Lung (tissue), 17 donors: ENCODE measurements at places on chromosomes 2 and 18. TPM values are rescaled to one million over a fixed set of nuclear protein-coding genes. Genes with fewer than 3 reads are reported as not detected.

Gene CD302
- total RNA-seq: 41.9 TPM

Gene UCN
- 0.34 TPM for total RNA-seq

GRCh38 chr18:32175265-32175664 lies 14.6 kb upstream of the MEP1B start:
- peak; percentile 95 for DNase-seq

Gene LYG2
- not detected for total RNA-seq

DNA sequence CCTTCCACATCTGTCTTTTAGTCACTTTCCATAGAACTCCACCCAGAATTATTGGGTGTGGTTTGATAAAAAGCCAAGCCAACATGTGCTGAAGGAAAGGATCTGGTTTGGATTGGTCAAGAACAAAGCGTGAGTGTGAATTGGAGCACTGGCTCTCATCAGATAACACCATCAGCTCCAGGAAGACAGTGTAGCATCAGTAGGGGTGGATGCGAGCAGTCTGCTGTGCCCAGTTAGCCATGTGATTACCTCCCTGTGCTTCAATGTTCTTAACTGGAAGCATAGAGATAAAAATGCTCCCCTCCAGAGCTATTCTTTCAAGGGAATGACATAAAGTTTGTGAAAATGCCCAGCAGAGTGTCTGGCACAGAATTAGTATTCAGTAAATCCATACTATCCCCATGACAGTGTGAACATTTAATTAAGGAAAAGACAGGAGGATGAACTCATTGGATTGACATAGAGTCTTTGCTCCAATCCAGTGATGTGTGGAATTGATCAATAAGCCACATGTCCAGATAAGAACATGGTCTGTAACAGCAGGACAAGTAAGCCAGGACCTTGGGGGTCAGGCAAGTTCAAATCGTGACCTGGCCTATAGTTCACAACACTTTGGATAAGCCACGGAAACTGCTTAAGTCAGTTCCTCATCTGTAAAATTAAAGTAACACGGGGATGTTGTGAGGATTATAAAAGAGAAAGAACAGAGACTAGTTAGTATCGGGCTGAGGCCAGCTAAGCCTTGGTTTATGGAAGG lies 68.0 kb downstream of the FAM124B start:
- peak; percentile 45 for DNase-seq

Gene DYSF
- total RNA-seq: 31.8 TPM

Gene CPO
- 0.20 TPM for total RNA-seq

- DNase-seq: no peak
Measured at GRCh38 chr18:56992777-56993176, 154.1 kb upstream of the BOD1L2 start.

- DNase-seq: peak; percentile 50
Measured at GRCh38 chr18:25053466-25053865, 298.5 kb downstream of the ZNF521 start.

- DNase-seq: no peak
Measured at GRCh38 chr2:236616624-236617023, 47.0 kb downstream of the ACKR3 start.

Gene MC2R
- total RNA-seq: 0.06 TPM

DNA sequence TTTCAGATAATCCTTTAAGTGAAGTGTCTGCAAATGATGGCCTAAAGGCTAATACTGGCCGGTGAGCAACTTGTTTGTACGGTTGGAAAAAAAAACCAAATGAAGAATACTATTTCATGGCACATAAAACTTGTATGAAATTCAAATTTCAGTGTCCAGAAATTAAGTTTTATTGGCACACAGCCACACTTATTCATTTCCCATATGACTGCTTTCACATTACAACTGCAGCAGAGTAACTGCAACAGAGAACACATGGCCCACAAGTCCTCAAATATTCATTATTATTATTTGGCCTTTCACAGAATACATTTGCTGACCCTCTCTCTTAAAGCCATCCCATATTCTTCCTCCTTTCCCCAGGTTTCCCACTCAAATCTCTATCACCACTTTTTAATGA lies 1268.6 kb downstream of the LRP1B start:
- no peak for DNase-seq

GRCh38 chr2:116874021-116874420 lies 940.5 kb upstream of the DDX18 start:
- no peak for DNase-seq

GRCh38 chr2:48228345-48228684 lies 301.6 kb upstream of the STON1 start:
- DNase-seq: no peak

- DNase-seq: no peak
Measured at GRCh38 chr2:26363323-26363722, 16.7 kb upstream of the ADGRF3 start.

- DNase-seq: no peak
Measured at GRCh38 chr2:191526091-191526490, 151.8 kb upstream of the NABP1 start.

DNA sequence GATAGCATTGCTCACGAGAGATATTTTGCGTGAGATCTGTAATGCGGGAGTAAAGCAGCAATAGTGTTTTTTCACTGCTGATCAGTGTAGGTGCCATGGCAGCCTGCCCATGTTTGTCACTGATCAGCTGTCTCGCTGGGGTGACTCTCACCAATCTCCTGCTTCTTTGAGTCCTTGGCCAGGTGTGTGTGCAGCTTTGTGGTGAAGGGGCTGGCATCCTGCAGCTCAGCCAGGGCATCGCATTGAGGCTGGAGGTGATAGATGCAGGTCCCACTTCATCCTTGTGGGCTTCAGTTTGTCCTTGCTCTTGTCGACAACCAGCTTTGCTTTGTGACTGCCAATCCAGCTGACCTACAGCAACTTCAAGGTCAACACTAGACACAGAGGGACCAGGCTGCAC lies 258.3 kb upstream of the CXCR4 start:
- no peak for DNase-seq

Gene VWA3B
- 29.2 TPM for total RNA-seq

- DNase-seq: no peak
Measured at GRCh38 chr2:210366675-210367080, 51.7 kb upstream of the MYL1 start.

DNA sequence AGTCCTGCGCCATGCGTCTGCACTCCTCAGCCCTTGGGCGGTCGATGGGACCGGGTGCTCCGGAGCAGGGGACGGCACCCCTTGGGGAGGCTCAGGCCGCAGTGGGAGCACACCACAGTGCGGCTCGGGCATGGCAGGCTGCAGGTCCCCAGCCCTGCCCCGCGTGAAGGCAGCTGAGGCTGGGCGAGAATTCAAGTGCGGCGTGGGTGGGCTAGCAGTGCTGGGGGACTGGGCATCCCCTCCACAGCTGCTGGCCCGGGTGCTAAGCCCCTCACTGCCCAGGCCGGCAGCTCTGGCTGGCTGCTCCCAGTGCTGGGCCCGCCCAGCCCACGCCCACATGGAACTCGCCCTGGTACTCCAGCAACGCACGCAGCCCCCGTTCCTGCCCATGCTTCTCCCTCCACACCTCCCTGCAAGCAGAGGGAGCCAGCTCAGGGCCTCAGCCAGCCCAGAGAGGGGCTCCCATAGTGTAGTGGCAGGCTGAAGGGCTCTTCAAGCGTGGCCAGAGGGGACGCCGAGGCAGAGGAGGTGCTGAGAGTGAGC lies 198.3 kb upstream of the CNTNAP5 start:
- DNase-seq: no peak

Gene C2orf15
- total RNA-seq: 3.6 TPM

GRCh38 chr2:57884281-57884680 lies 162.3 kb upstream of the VRK2 start:
- DNase-seq: no peak

GRCh38 chr2:100248044-100248330 lies 74.3 kb downstream of the LONRF2 start:
- DNase-seq: no peak

GRCh38 chr2:3639653-3640052 lies 18.3 kb upstream of the ALLC start:
- DNase-seq: no peak

DNA sequence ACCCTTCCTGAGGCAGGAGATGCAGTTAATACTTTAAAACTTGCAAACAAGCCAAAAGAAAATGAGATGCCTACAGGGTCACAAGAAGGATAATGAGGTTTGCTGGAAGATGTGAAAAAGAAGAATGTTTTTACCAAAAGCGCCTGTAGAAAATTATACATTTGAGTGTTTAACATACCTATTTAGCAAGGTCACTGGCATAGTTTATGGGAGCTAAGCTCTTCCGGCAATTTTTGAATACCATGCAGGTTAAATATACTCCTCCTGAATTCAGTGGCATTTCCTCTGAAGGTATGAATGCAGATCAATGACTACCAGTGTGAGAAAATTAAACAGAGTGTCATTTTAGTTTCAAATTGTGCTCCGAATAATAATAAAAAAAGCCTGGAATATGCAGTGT lies 21.2 kb upstream of the MAP3K20 start:
- no peak for DNase-seq

- DNase-seq: no peak
Measured at GRCh38 chr2:4576075-4576474, 872.7 kb downstream of the DCDC2C start.

Gene AMER3
- 0.09 TPM for total RNA-seq

DNA sequence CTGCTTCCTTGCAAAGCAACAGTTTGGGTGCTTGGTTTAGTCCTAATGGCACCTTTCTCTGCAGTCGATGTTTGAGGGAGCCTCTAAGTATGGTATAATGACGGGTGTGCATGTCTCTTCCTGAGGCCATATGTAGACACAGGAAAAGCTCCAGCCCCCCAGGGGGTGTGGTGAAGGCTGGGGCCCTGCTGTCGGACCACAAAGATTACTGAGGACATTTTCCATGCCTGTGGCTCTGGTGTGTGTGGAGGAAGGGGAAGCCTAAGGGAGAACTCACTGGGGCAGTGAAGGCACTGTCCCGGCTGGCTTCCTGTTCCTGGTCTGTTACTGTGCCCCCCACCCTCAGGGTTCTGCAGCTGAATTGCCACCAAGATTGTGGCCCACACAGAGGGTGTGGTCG lies 187.1 kb downstream of the FHOD3 start:
- DNase-seq: no peak

DNA sequence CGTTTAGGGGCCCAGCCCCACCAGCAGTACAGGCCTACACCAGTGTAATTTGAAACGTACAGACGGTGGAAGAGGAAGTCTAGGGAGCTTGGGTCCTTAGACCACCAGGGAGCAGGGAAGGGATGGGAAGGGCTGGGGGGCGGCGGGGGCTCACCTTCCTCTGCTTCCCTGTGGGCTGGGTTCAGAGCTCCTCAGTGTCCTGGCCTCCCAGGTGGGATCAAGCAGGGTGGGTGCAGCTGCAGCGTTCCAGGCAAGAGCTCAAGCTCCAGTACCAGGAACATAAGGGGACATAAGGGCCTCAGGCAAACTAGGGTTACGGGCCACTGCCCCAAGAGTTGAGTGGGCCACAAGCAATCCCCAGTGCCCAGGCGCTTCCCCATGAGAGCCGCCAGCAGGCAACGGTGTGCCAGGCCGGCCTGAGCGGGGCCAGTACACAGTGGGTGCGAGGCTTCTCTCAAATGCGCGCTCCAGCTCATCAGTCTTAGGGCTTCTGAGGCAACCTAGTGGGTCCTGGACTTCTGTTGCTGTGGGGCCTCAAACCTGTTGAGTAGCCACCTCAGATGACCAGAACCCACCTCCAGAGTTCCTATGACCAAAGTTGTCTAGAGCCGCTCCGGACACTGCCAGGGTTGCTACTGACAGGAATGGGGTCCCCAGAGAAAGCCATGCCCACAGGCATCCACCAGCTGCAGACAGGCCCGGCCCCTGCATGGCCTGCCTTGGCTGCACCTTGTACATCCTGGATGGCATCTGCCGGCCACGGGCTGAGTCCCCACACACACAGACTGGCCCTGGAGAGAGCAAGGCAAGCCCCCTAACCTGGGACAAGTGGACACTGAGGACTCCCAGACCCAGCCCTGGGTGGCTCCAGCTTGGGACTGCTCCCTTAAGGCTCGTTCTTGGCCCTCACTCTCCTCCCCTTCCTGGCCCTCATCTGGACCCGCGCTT lies 5.2 kb downstream of the ANKRD23 start:
- no peak for DNase-seq

- DNase-seq: no peak
Measured at GRCh38 chr2:170339750-170340692, 162.1 kb downstream of the MYO3B start.

GRCh38 chr18:12879840-12880540 lies 4.0 kb downstream of the PTPN2 start:
- DNase-seq: no peak

- DNase-seq: peak; percentile 24
Measured at GRCh38 chr2:12493031-12493513, 223.7 kb upstream of the TRIB2 start.

GRCh38 chr2:101359410-101359954 lies 27.8 kb downstream of the CREG2 start:
- DNase-seq: no peak

DNA sequence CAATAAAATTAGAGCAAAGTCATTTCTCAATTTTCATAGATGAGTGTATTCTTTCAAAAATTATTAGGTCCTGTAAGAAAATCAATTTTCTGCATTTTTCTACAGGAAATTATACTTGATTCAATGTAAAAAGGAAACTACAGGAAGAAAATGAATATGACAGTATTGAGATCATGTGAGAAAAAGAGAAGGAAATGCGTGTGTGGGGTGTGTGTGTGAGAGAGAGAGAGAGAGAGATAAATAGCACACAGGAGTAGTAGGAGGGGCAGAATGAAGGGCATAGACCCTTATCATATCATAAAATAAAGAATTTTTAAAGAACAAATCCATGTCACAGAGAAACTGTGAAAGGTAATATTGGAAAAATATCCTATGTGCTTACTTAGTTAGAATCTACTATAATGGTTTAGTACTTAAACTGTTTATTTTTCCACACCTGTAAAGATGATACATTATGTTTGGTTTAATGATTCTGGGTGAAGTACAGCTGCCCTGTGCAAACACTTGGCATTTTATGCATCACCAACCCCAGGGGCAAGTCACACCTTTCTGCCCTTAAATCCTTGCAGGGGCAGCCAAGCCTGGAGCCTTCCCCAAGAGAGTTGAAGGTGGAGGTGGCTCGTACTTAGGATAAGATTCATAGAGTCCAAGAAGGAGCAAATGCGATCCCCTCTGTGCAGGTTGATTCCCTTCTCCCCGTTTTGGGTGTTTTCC lies 276.4 kb downstream of the TGIF1 start:
- no peak for DNase-seq

- DNase-seq: no peak
Measured at GRCh38 chr2:158882297-158882696, 86.1 kb upstream of the TANC1 start.

Gene MARS2
- total RNA-seq: 7.2 TPM

DNA sequence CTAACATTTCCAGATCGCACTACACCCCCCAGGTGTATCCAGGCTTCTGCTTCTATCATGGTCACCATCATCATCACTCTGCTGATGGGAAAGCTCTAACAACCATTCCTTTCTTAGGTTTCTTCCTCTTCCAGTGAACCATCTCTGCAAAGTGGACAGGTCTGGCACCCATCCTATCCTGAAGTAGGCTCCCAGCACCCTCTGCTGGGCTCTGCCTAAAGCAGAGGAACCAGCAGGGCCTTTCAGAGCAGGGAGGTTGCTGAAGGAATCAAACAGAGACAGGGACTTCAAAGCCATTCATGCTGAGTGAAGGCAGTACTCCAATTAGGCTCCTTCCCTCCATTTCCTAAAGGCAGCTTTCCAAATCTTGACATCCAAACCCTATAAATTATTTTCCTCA lies 27.2 kb upstream of the SATB2 start:
- DNase-seq: no peak

- DNase-seq: no peak
Measured at GRCh38 chr2:180524499-180524898, 455.9 kb upstream of the UBE2E3 start.

GRCh38 chr2:165573534-165574461 lies 104.3 kb downstream of the CSRNP3 start:
- peak; percentile 77 for DNase-seq
